Femur (tissue), 1 donor: ENCODE measurements at places on chromosomes 11 and 22.

- no peak for DNase-seq
Measured at GRCh38 chr22:46303347-46303965, 6.8 kb downstream of the GTSE1 start.

- peak; percentile 72 for DNase-seq
Measured at GRCh38 chr22:41915035-41915785, at the start of gene SHISA8. TSS of gene SHISA8 (minus strand) at chr22:41915074. CDS start at chr22:41914667, 407 bp downstream.

DNA sequence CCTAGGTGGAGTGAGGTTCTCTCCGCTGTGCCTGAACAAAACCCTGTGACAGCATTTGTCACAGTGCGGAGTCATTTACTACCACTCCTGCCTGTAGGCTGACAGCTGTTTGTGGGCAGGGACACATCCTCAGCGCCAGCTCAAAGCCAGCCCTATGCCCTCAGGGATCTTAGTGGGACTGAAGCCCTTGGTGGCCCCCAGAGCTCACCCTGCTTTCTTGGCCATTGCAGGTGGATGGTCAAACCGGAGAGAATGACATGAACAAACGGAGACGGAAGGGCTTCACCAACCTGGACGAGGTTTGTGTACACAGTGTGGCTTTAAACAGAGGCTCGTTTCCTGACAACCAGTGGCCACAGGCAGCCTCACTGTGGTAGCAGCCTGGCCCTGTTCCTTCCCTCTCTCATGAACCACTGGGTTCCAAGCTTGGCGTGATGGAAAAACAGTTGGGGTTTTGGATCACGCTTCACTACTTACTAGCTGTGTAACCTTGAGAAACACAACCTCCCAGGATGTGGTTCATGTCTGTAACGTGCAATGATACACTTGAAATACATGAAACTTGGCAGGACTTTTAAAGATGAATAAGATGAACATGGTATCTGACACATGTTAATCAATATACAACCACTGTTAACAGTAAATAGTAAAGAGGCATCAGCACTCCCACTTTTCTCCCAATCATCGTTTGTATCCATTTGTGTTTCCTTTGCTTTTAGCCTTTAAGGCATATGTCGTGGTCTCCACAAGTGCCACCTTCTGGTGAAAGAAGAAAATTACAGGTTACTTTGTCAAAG lies 125.8 kb downstream of the MICAL2 start:
- peak; percentile 78 for DNase-seq

GRCh38 chr11:76736773-76737495 lies 46.2 kb upstream of the TSKU start:
- DNase-seq, result no peak

DNA sequence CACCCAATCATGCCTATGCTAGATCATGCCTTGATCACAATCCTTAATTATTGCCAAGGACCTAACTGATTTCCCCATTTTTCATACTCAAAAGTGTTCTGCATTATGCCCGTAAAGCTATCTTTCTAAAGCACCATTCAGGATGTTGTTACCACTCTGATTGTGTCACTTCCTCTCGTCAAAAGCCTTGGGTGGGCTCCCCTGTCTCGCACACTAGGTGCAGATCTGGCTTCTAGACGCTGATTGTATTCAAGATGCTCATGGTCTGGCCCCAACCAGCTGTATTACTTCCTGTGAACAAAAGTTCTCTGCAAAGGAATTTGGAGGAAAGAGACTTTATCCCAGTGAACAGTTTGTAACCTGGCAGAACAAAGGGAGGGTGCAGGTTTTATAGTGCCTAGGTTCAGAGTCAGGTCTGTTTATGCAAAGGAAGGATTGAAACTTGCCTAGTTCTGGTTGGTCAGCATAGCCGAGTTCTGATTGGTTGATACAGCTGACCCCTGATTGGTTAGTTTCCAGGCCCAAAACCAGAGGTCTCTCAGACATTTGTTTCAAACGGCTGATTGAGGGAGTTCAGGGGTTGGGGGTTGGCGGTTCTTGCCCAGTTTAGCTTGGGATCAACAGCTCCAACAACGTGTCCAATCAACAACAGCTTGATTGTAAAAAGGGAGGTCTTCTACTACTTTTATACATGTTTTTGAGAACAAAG lies 25.4 kb downstream of the ATG13 start:
- DNase-seq, result no peak

DNA sequence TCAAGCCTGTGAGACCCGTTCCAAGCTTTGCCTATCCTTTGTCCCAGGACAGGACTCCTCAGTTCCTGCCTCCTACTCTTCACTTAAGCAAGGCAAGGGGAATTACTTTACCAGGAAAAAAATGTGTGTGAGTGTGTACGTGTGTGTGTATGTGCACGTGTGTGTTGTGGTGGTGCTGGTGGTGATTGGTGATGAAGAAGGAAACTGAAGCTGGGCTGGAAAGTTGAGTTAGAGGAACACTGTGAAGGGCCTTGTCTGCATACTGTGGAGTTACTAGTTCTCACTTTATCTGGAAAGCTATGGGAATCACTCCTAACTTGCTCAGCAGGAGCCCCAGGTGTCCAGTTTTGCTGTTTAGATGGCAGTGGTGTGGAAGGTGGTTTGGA lies 378 bp downstream of the OR51D1 start:
- no peak for DNase-seq

- no peak for DNase-seq
Measured at GRCh38 chr11:44589301-44589700, 23.8 kb downstream of the CD82 start.

DNA sequence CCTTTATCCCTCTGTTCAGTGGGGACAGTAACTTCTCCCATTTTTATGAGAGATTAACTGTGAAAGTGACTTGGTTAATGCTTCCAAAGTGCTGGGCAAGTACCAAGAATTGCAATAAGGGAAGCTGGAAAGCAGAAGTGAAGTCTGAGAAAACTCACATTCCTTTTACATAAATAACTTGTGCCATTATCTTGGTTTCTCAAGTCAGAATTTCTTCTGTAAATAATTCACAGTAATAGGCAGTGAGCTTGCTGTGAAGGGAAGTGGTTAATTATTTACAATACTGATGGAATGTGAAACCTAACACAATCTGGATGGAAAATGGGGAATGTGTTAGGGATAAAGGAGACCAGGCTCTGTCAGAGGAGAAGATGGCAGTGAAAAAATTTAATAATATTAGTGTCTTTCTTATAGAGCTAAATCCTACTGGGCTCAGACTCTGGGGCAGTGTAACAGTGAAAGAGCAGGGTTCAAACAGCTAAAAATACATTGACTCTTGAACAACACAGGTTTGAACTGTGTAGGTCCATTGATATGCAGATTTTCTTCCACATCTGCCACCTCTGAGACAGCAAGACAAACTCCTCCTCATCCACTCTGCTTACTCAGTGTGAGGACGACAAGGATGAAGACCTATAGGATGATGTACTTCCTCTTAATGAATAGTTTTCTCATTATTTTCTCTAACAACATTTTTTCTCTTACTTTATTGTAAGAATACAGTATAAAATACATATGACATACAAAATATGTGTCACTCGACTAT lies 251.5 kb upstream of the ISX start:
- DNase-seq, result no peak

GRCh38 chr22:50255607-50256006 lies 4.5 kb upstream of the HDAC10 start:
- no peak for DNase-seq

DNA sequence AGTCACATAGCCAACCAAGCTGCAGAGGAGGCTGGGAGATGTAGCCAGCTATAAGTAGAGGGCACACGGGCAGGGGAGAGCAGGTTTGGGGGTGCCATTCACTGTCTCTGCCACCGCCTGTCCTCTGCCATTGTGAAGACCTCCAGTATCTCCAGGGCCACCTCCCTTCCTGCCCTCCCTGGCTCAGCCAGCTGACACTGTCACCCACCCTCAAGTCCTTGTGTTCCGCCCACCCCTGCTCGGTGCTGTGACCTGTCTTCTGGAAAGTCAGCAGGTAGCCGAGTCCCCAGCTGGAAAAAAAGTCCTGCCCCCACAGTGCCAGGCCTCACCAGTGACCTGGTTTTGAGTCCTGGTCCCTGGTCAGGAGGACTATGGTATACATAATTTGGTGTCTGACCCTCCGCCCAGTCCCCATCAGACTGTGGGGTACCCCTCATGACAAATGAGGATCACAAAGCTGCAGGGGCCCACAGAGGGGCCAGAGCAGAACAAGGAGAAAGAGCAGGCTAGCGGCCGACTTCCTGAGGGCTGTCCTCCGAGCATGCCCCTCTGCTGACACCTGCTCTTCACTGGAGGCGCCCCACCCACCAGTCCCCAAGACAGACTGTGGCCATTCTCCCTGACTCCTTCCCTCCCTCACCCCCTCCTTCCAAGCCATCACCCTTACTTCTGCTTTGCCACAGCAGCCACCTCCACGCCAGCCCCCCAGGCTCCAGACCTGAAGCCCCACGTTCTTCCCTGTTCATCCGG lies 7.1 kb upstream of the IL2RB start:
- no peak for DNase-seq

DNA sequence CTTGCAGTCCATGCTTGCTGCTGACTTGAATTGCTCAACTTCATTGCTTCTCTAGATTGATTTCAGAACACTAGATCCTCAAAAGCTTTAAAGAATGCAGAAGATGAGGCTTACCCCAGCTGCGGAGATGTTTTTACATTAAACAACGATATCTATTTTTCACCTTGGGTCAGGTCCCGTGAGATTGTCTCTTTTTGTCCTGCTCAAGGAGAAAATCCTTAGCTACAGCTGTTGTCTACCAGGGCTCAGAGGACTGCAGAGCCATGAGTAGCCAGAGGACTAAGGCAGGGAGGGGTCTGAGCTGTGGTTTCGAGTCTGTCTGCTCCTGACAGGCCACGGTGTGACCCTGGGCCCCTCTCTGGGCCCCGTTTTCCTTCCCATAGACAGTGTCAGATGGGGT lies 51.4 kb downstream of the PKNOX2 start:
- no peak for DNase-seq

GRCh38 chr11:3000032-3000961 lies 8.2 kb upstream of the NAP1L4 start:
- peak; percentile 85 for DNase-seq

DNA sequence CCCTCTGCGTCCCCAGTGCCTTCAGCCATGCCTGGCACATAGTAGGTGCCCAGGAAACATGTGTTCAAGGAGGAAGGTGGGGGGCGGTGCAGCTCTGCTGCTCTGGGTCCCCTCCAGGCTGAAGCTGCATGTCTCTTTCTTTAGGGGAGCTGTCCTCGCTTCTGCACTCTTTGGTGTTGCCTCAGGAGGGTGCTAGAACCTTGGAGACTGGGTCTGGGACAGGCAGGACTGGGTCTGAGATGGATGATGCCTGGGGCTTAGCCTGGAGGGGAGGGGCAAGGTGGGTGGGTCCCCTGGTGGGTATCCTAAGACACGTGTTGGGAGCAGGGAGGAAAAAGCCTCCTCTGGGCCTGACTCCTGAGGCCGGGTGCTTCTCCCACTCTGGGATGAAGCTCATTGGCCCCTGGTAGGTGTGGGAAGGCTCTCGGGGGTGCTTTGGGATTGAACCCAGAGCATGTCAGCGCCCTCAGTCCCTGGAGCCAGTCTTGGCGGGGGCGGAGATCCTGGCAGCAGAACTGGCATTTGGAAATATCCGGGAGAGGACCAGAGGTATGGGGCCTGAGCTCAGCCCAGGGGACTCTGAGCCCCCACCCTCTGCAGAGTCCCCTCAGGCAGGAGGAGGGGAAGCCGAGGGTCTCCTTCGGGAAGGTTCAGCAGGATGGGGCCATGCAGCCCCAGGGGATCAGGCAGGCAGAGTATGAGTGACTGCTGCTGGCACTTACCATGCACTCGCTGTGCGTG lies 6.7 kb upstream of the GSTP1 start:
- DNase-seq, result no peak

DNA sequence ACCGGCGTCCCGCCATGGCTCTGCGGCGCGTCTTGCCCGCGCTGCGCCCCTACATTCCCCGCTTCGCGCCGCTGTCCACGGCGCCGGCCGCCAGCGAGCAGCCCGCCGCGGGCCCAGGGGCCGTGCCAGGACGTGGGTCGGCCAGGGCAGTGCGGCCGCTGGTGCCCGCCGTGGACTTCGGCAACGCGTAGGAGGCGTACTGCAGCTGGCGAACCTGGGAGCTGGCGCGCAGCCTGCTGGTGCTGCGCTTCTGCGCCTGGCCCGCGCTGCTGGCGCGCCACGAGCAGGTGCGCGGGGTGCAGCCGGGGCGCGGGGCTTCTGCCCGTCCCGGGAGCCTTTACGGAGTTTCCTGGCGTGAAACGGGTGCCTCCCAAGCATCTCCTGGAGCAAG lies 20.1 kb downstream of the DGCR6L start:
- no peak for DNase-seq

DNA sequence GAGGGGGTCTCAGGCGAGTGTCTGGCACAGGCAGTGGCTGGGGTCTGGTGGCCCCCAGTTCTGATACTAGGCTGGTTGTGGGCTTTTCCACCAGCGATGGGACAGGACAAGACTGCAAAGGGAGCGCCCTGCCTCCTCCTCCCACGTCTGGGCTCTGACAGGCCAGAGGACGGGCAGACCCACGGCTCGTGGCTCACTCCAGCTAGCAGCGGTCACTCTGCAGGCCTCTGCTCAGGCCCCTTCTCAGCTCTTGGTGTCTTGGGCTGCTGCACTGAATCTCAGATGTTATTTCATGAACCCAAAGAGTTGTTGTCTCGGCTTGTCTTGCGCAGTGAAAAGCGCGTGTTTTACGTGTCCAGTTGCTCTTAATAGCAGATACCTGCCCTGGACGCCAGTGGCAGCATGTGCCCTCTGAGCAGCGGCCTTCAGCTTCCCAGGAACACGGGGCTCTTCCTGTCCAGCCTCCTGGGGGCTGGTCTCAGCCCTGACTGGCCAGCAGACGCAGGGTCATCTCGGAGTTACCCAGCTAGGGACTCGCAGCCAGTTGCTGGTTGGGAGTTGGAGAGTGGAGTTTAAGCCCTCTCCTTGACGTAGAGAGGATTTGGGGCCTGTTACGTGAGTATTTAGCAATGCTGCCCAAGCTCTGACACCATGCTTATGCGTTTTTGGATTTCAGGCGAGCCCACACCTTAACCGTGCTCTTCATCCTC lies 9.6 kb downstream of the PTDSS2 start:
- no peak for DNase-seq

GRCh38 chr11:73521621-73522020 lies 76.3 kb downstream of the FAM168A start:
- no peak for DNase-seq

DNA sequence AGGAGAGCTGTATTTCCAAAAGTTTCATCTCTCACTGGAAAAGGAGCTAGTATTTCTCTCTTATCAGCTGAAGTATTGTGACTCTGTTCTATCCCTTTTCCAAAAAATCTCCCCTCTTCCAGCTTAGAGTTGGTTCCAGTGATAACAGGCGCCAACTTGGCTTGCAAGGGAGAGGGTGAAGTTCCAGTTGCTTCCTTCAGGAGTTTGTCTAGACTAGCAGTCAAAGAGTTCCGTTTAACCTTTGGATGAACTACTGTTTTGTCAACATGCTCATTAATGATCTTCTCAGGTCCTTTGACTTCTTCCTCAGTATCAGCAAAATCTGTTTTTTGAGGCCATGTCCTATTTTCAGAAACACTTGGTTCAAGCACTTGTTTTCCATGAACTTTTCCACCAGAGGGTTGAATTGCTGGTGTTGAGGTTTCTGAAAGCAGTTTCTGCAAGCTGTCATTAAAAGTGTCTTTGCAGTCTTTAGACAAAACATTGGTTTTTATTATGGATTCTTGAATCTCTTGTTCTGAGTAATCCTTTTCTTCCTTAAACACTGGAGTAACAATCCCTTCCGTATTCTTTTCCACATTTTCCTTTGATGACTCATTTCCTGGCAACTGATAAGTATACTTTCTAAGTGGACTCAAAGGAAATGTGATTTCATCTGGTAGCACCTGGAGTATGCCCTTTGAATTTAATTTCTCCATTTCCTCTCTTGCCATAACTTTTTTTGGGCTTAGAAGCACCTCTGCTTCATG lies 39.7 kb upstream of the CCDC89 start:
- no peak for DNase-seq

- no peak for DNase-seq
Measured at GRCh38 chr11:82673631-82674030, 60.0 kb downstream of the FAM181B start.

GRCh38 chr22:24367841-24368240 lies 59.6 kb upstream of the ADORA2A start:
- no peak for DNase-seq
